ENCODE measurements at places on chromosomes 4 and X. TPM values are rescaled to one million over a fixed set of nuclear protein-coding genes. Genes with fewer than 3 reads are reported as not detected.

GABRA4 gene
- not detected for total RNA-seq

MAML3 gene
- 0.79 TPM for total RNA-seq

IL3RA gene
- not detected for total RNA-seq

CLCN4 gene
- 2.4 TPM for total RNA-seq
